ENCODE measurements at places on chromosomes 5 and 9.

DNA sequence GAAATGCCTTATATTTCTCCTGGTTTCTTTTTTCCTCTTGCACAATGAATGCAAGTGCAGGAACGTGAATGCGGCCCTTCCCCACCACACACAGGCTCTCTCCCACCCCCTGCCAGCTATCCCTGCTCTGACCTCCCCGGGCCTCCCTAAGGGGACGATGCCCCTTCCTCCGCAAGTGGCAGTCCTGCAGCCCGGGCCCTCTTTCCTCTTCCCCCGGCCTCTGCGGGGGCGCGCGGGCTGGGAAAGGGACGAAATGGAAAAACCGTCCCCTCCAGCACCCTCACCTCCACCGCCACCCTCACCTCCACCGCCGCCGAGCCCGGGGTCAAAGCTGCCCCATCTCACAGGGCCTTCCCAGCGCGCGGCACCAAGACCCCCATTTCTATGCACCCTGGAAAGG is 44.7 kb downstream of the GAS1 start:
- no peak for DNase-seq

- no peak for DNase-seq
These were observed 6.0 kb upstream of the DDX4 start for GRCh38 chr5:55731848-55732247.

DNA sequence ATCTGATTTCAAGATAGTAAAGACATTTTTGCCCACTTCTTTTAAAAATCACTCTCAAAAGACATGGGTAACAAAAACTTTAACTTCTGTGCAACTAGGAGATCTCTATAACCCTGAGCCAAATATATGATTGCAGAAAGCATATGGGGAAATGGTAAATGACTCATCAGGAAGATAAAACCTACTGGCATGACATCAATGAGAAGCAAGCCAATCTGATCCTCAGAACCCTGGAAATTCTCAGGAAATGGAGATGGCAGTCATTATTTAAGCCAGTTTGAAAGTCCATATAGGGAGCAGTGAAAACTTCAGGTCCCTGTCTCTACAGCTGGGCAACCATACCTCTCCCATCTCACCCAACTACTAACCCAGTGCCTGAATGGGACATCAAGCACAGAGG is 249.7 kb upstream of the NREP start:
- peak; percentile 58 for DNase-seq

DNA sequence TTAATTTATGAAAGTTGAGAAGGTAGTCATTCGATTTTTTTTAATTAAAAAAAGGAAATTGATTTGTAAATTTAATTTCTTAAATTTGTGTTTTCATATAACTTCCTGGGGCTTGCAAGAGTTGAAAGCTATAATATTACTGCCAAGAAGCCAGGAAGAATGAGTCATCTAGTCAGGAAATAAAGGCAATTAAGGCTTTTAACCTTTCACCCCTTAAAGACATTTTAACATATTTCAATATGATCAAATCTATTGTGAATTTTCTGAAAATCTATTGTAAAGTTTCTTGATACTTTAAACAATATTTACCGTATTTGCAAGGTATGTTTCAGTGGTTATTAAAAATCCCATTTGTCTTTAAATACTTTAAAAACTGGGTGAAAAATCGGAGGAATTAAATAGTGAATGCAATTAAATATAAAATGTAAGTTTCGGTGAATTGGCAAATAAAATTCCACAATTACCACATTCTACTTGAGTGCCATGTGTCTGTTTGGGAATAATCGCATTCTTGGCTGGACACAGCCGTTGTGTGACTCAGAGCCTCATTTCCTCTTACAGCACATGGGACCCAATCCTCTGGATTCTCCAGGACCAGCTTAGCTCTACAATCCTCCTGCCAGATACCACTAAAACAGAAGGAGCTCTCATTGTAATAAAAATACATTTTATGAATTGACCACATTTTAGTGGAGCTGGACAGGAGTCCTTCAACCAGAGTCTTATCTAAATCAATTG is 310.7 kb downstream of the HCN1 start:
- peak; percentile 50 for DNase-seq

GRCh38 chr9:14400658-14400995 is 86.7 kb upstream of the NFIB start:
- DNase-seq = peak; percentile 88

DNA sequence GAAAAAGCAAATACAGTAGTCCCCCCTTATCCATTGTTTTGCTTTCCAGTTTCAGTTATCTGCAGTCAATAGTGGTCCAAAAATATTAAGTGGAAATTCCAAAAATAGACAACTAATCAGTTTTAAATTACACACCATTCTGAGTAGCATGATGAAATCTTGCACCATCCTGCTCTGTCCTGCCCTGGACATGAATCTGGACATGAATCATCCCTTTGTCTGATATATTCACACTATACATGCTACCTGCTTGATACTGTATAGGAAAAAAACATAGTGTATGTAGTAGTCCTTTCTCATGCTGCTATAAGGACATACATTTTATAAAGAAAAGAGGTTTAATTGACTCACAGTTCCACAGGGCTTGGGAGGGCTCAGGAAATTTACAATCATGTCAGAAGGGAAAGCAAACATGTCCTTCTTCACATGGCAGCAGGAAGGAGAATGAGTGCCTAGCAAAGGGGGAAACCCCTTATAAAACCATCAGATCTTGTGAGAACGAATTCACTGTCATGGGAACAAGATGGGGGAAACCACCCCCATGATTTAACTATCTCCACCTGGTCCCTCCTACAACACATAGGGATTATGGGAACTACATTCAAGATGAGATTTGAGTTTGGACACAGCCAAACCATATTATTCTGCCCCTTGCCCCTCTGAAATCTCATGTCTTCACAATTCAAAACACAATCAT is 153.9 kb downstream of the ARRDC3 start:
- no peak for DNase-seq

DNA sequence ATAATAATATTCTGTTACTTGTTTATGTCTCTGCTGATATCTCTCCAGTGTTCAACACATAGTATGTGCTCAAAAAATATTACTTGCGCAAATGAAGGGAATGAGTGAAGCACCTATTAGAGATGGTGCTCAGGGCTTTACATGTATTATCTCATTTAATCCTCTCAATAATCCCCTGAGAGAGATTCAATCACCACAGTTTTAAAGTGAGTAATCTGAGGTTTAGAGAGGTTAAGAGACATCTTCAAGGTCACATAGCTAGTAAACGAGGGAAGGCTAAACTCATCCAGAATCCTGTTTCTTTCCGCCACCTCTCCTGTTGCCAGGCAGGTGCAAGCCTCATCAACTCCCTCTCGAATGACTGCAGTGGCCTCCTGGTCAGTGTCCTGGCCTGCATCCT is 82.0 kb downstream of the UGCG start:
- DNase-seq = no peak

- DNase-seq = peak; percentile 61
These were observed 58.1 kb downstream of the NNT start for GRCh38 chr5:43661102-43661501.

DNA sequence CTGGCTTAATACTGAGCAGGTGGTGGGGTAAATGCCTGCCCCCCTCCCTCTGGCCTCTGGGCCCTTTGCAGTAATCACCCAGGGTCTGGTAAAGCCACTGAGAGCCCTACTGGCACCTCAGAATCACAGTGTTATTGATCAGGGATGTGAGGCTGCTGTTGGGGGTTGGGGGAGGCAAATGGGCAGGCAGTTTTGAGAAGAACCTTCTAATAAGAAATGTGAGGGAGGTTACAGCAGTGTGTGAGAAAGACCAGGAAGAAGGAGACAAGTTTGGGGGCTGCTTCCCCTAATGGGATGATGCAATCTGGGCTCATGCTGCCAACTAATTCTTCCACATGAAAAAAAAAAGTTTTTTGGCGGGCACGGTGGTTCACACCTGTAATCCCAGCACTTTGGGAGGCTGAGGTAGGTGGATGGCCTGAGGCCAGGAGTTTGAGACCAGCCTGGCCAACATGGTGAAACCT is 3.1 kb upstream of the B4GALT7 start:
- no peak for DNase-seq
